Pons (tissue), 1 donor: ENCODE measurements at places on chromosomes 2 and 18.

DNA sequence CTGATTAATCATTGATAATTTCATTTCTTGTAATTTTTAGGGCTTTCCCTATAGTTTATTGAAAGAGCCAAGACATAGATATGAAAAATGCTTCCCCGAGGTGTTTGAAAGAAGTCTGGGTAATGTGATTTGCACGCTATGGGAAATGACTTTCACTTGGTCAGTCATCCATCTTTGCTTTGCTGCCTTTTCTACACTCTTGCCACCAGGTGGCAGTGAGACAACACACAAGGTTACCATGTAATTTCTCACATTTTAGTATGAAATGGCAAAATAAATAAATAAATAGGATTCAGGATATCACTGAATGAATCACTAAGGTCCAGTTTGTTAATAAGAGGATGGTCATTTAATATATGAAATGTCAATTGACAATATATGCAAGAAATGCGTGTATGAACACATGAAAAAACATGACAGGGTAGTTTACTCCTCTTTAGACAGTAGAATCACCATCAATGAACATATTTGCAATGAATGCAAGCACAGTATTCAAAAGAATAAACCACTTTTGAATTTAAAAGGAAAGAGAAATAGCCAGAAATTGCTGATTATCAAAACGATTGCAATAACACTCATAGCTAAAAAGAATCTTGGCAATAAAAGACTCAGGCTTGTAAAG lies 52.2 kb upstream of the KCNH7 start:
- DNase-seq = peak; percentile 67

DNA sequence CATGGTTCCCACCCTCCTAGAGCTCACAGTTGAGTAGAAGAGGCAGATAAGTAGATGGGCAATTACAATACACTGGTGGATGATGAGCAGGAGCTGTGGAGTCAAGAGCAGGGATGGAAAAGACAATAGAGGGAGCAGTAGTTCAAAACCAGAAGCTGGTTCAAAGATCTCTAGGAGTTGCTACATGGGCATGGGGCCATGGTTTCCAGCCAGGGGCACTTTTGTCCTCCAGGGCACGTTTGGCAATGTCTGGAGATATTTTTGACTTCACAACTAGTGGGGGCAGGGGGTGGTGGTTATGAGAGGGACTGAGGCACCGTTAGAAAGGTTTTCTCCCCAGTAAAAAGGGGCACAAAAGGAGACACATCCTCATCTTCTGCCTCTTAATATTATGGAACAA lies 236.0 kb downstream of the DYSF start:
- DNase-seq = no peak

- no peak for DNase-seq
These were observed 352.4 kb downstream of the EIPR1 start for GRCh38 chr2:3025261-3025660.

- peak; percentile 85 for DNase-seq
These were observed 479.3 kb downstream of the CPS1 start for GRCh38 chr2:211035548-211036185.

DNA sequence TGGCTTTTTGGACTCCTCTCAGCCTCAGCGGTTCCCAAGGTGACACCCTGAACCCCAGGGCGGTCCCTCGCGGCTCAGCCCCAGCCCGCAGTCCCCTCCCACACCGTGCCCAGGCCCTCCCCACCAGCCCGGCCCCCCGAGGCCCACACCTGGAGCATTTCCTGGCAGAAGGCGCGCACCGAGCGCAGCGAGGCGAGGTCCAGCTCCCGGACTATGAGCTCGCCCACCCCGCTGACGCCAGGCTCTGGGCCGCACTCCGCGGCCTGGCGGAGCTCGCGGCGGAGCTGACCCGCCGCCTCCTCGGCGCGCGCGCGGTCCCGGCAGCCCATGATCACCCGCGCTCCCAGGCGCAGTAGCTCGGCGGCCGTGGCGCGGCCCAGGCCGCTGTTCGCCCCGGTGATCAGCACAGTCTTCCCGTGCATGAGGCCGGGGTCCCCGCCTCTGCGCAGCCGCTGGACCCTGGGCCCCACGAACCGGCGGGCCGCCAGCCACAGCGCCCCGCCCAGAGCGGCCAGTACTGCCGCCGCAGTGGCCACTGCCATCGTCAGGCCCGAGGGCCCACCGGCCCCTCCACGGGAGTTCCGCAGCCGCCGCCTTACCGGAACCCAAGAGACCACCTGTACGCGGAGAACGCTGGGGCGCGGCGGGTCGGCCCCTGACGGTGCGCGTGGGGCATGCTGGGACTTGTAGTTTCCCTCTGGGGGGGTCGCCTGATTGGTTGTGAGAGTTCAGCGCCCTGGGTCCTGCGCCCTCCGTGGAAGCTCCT lies at the start of gene RDH14:
RDH14 (minus strand) TSS at position 623 of the 766 bp plus-strand sequence; CDS start at position 542, 81 bp downstream.
- DNase-seq = peak; percentile 91

DNA sequence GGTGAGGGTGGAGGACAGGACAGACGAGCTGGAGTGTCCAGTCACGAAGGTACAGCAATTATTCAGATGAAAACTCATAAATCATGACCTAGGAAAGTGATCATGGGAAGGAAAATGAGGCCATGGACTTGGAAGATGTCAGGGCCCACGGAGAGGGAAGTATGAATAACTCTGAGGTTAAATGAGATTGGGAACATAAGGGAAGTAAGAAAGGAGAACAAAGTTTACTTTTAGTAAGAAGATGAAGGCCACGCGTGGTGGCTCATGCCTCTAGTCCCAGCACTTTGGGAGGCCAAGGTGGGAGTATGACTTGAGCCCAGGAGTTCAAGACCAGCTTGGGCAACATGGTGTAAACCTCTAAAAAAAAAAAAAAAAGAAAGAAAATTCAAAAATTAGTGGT lies 56.2 kb downstream of the AQP4 start:
- DNase-seq = no peak

DNA sequence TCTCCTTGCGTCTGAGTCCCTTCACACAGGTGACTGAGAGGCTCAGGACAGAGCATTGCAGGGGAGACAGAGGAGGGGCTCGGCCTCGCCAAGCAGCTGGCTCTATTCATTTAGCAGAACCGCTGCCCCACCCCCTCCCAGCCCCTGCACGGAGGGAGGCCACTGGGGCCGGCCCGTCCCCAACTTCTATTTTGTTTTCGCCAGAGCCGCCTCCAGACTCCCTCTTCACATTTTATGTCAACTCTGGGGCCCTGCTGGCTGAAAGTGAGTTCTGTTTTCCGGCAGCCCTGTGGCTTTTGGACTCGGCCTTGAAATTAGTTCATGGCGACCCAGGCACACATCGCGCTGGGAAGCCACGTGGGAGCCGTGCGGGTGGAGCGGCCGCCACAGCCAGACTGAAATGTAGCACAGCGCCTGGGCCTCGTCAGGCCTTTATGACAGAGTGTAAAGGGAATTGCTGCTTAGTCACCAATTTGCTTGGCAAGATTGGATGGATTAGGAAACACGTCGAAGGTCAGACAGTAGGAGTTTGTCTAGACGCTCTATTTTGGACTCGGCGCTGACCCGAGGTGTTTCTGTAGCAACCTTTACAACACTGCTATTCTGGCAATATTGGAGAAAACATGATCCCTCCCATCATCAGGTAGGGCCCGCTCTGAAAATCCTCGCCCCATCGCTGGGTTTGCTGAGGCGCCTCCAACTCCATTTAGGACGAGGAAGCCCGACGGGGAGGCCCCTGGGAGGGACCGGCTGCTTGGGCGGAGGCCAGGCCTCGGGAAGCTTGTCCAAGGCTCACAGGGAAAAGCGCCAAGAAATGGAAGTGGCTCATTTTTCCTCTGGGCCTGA lies 90.7 kb upstream of the CTDP1 start:
- peak; percentile 29 for DNase-seq

- no peak for DNase-seq
These were observed 28.0 kb upstream of the BARD1 start for GRCh38 chr2:214837466-214837865.

DNA sequence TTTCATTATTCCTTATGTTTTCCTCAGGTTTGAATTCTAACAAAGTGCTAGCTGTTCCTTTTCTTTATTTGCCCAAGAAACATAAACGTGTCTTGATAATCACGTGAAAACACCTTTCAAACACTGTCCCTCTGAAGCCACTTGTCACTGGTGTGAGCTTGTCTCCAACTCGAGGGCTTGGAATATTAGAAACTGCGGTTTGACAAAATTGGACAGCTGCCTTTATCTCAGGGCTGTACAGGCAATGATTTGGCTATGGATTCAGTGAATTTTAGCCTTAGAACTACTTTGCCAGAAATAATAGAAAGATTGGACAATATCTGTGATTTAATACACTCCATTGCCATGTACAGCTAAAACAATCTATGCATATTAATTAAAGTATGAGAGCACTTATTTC lies 763.0 kb upstream of the ACVR2A start:
- DNase-seq = peak; percentile 2

- no peak for DNase-seq
These were observed 222.7 kb downstream of the IKZF2 start for GRCh38 chr2:212928681-212929080.

GRCh38 chr18:48859311-48860268 lies 91.2 kb downstream of the SMAD7 start:
- DNase-seq = peak; percentile 94

- DNase-seq = no peak
These were observed 104.2 kb upstream of the PID1 start for GRCh38 chr2:229375251-229375650.

GRCh38 chr2:182949052-182949451 lies 82.6 kb upstream of the FRZB start:
- no peak for DNase-seq

DNA sequence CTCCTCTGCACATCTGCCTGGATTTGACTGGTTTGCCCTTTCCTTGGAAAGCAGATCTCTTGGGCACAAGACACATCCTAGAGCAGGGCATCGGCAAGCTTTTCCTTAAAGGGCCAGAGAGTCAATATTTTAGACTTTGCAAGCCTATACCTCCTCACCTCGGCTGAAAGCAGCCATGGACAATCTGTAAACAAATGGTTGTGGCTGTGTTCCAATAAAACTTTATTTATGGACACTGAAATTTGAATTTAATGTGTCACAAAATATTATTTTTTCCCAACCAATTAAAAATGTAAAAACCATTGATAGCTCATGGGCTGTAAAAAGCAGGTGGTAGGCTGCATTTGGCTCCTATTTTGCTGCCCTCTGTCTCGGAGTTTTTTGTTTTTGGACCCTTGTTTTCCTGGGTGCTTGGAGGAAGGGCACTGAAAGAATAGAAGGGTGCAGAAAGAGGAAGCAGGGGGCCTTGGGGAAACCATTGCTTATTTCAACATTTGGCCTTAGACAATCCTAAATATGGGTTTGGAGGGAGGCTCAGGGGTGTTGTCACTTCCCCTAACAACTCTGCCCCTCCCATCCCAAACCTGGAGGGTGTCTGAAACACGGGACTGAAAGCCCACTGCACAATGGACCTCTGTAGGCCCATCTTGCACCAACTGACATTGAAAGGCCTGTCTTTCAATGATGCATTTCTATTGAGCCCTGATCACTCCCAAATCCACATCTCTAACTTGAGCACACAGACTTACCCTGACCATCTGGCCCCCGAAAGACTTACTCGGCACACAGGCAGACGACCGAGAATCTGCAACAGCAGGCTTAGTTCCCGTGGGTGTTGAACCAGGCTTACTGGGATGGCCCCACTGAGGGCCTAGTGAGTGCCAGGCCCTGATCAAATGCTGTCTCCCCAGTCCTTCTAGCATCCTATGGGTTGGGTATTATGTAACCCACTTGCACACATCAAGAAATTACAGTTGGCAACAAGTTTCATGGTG lies 7.1 kb upstream of the ZFP36L2 start:
- peak; percentile 64 for DNase-seq

- no peak for DNase-seq
These were observed 2.6 kb upstream of the FZD5 start for GRCh38 chr2:207772081-207772843.

DNA sequence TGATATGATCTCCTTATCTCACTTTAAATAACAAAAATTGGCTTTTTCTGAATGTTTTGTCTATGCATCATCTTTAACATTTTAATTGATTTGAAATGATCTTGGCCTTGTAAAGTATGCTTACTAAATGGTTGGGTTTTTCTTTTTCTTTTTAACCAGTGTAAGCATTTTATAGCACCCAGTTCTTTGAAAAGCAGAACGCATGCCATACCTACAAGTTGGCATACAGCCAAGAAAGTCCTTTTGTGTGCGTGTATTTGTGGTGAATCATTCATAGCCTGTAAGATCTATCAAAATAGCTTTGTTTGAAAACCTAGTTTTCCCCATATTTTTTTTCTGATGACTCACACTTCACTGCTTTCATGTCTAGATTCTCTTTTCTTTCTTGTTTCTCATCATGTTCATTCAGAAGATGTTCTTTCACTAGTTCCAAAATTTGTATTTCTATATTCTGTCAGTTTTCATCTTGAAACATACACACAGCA lies 4.1 kb upstream of the VRK2 start:
- DNase-seq = no peak

GRCh38 chr2:41521211-41521610 lies 526.6 kb upstream of the PKDCC start:
- no peak for DNase-seq

GRCh38 chr18:48045744-48046143 lies 115.3 kb upstream of the SMAD2 start:
- no peak for DNase-seq
